ENCODE measurements at places on chromosomes 3 and 15. TPM values are rescaled to one million over a fixed set of nuclear protein-coding genes. Genes with fewer than 3 reads are reported as not detected.

Gene SELENOK
- total RNA-seq: 56.2 TPM

GRCh38 chr3:171981271-171981605, 58.1 kb upstream of the FNDC3B start:
- DNase-seq: no peak

Gene COL7A1
- total RNA-seq: 6.8 TPM

DNA sequence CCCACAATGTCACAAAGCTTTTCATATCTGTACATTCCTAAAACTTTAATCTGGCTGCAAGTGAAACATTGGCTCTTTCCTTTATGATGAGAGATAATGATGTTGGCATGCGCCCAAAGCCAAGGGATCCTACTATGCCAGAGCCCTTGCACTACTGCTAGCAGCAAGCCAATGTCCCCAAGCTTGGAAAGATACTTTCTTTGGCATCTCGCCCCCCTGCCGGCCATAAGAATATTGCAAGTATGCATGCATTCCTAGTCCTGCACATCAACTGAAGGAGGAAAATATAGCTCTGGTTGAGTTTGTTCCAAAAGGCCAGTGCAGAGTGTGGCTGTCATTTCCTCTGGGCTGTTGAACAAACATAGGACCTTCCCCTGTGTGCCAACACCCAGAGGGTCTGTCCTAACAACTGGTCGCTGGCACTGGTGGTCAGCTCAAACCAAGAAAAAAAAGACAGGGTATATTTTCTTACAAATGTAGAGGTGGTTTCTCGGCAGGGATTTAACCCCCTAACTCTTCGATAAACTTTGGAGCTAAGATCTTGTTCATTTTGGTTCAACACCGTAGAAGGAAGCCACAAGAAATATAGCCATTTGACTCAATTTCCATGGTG, 120.9 kb upstream of the ZBED2 start:
- no peak for DNase-seq

DNA sequence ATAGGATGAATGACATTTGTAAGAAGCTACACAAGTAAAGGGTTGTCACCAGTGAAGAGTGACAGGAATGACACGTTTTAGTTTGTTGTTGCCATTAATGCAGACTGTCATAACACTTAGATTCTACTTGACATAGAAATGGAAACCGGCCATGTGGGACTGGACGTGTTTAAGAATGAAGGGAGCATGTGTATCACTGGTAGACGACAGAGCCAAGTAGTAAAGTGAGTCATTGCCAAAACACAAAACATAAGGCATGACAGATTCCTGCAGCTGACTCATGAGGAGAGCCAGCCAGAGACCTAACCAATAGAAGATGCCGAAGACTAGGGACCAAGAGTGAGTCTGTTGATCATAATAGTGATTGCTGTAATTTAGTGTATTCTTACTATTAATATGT, 106.2 kb upstream of the PLAAT1 start:
- DNase-seq: no peak

Gene CD86
- 3.7 TPM for total RNA-seq

Gene PIGBOS1
- 9.8 TPM for total RNA-seq

Gene LOXL1
- 7.9 TPM for total RNA-seq

GRCh38 chr3:114499976-114500375, 206.1 kb downstream of the TIGIT start:
- no peak for DNase-seq

Gene FANCD2OS
- total RNA-seq: not detected

GRCh38 chr15:76239786-76240185, 71.5 kb downstream of the ETFA start:
- no peak for DNase-seq

- no peak for DNase-seq
These were observed 2.3 kb upstream of the HRG start for GRCh38 chr3:186663361-186664118.

DNA sequence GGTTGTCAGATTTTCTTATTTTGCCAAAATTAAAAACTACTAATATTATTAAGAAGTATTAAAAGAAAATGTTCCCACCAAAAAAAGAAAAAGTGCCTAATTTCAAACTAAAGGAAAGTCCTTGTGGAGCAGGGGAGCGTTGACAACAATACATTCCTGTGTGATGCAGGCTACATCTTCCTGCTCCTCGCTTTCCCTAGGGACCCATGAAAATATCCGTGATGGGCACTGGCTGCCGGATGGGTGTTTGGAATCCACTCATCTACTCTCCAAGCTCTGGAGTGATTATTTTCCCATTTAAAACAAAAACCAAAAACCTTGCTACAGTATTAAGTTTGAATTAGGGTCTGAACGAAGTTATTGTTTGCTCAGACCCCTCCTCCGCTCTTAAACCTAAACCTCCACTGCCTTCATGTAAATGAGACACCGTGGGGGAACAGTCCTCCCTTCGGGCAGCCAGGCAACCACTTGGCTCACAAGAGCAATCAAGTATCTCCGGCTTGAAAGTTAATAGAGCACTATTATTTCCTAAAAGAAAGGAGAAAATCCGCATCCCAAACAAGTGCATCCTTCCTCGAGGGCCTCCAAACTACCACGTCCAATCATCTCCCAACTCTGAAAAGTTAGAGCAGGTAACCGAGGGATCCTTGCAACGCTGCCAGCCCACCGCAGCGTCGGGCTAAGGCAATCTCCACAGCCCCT, 1.5 kb downstream of the ITGB5 start:
- DNase-seq: no peak

Gene TPRG1
- 3.2 TPM for total RNA-seq

Gene GATM
- total RNA-seq: 7.7 TPM

Gene GASK1A
- 3.6 TPM for total RNA-seq
